Ovary (tissue), 10 donors: ENCODE measurements at places on chromosomes 5 and 9.
A peak's percentile ranks its signal among the peaks of the same experiment; 100 is the strongest.

DNA sequence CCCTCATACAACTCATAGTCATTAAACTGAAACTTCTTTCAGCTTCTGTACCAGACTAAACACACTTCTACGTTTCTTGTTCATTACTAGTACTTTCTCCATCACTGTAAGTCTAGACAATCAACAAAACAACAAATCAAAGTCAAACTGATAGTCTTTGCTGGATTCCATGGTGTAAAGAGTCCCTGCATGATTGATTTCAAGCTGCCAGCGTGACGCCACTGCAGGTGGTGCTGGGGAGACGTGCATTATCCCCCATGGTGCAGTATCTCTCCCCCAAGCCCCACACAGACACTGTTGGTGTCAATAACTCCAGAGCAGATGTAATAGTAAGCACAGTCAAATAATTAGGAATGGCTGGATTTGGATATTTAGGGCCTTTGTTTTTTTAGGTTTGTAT, 10.7 kb upstream of the SLC2A8 start:
- DNase-seq, result no peak

GRCh38 chr5:62585751-62586150, 7.1 kb downstream of the LRRC70 start:
- no peak for DNase-seq

DNA sequence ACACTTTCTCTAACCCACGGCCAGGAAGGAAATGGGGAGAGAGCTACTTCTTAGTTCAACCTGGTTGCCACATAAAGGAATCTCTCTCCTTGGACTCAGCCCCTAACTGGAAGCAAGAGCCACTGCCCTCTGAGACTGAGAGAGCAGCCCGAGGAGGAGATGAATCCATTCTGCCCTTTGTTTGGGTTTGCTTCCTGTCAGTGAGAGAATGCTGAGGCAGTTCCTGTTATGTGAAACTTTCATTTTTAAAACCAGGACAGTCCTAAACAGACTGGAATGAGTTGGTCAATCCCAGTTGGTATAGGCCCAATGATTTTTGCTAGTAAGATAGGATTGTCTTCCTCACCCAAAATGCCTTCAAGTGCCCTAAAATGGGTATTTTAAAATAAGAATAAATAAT, 205.1 kb downstream of the NTRK2 start:
- DNase-seq, result no peak

DNA sequence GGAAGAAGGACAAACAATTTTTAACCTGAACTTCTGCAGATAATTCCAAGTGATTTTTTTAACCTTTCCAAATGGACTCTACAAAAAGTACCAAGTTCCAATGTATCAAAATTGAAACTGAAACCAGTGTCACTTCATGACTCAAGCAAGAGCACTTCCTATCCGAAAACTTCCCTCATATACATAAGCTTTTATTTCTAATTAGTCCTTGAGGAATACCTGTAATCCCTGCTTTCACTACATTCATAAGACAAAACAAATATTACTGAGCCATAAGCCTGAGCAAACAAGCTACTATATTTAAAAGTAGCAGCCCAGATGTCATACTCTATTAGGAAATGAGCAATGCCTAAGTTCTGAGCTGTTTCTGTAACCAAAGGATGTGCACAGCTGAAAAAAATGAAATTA, 224.4 kb downstream of the EBF1 start:
- no peak for DNase-seq

- DNase-seq, result no peak
Measured at GRCh38 chr5:2904956-2905355, 153.5 kb upstream of the IRX2 start.

DNA sequence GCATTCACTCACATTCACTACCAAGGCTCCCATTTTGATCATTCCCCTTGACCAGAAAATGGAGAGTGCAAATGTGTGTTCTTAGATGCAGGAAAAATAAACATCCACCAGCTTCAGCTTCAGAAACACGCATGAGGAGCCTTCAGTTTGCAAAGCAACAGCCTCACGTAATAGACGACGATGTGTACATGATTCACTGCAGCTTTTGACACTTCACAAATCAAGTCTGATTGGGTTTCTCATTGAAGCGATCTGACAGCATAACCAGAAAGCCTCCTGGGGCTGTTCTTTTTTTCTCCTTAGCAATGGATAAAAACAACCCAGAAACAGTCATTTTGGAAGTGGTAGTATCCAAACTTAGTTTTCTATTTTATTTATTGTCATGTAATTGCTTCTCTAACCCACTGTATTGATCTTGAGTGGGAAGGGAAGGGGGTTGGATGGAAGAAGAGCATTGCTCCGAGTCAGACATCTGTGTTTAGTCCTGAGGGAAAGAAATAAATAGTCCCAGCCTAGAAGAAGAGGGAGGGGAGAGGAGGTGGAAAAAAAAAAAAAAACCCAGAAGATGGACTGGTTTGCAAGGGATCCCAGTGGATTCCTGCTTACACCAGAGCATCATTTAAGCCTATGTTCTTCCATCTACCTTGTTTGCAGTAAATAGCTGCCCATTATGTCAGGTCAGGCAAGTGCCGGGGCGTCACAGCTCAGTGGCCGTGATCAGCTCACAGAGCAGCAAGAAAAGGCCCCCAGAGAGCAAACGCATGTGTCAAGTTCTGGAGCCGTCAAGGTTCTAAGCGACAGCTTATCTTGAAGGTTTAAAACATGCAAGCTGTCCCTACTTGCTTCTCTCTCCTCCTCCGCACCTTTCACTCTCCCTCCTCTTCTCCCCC, 190.2 kb upstream of the SNX2 start:
- DNase-seq, result no peak

DNA sequence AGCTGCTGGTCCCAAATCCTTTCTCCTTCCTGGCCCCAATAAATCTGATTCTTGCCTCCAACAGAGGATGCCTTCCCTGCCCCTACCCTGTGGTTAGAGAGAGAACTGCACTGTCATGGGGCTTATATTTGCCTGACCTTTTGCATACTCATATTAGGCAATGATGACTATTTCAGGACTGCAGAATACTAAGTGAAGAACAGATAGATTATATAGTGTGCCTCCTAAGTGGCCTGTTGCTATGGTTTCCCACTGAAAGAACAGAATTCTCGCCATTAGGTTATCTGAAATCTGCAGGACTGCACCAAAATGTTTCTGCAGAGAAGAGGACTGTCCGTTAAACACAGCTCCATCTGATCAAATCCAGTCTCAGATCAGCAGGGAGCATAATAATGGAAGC, 87.3 kb upstream of the CCNG1 start:
- DNase-seq, result no peak

GRCh38 chr9:13705373-13705772, 425.9 kb upstream of the MPDZ start:
- no peak for DNase-seq

DNA sequence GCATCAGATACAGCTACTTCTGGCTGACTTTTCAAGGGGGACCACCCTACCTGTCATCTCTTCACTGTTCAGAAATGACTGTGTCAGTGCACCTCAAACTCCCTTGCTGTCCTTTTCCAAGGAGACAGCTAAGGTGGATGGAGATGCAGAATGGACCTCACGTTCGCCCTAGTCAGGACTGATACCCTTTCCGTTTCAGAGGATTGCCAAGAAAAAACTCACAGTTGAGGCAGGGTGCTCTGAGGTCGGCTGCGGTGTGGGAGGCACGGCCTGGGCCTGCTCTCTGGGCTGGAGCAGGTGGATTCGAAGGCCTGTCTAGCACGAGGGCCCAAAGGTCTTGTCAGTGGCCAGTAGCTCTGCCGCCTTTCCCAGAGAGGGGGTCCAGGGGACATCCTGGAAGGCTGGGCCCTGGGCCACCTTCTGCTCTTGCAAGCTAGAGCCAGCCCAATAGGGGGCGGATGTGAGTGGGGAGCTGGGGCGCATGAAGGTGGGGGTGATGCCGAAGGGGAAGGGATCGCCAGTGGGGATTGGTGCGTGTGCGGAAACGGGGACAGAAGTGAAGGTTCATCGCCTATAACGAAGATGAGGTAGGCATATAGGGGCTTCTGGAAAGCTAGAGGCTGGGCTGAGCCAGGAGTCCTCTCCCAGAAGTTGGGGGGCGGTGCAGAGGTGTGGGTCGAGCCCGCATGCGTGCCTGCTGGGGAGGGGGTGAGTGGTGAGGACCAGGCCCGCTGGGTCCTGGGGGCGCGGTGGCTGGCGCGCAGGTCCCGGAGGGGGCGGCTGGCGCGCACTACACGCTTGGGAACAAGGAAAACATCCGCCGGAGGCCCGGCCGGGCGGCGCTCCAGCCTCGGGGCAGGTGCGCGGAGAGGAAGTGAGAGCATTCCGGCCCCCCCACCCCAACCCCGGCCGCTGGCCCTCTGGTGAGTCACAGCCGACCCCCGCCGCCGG, 2.5 kb upstream of the MSMP start:
- peak; percentile 77 for DNase-seq

- DNase-seq, result no peak
Measured at GRCh38 chr9:137396227-137396626, 26.7 kb downstream of the EXD3 start.

GRCh38 chr9:21320465-21320864, 14.7 kb downstream of the KLHL9 start:
- DNase-seq, result no peak

DNA sequence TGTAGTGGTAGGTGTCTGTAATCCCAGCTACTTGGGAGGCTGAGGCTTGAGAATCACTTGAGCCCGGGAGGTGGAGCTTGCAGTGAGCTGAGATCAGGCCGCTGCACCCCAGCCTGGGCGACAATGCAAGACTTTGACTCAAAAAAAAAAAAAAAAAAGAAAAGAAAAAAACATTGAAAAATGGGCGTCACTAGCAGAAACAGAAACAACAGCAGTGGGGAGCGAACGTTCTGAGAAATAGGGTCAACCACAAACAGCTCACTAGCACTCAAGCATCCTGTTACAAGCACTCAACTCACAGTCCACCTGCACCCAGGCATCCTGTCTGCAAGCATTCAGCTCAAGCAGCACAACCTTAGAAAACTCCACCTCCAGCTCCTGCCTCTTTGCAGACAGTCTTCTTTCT, 17.2 kb downstream of the TRIM14 start:
- DNase-seq, result no peak

- DNase-seq, result no peak
Measured at GRCh38 chr9:128371630-128372117, 500 bp downstream of the URM1 start.

DNA sequence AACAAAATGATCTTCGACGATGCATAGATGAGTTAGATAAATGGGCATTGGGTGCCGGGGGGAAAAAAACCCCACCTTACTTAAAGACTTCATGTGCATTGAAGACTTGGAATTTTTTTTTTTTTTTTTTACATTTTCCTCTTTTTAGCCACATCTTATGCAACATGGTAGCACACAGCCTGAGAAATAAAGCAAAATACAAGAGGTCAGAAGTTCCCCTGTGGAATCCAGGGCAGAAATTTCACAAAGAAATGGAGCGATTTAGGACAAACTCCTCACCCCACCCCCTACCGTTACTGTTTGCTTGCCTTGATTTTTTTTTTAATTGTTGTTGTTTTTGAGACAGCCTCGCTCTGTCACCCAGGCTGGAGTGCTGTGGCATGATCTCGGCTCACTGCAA, 153.2 kb downstream of the GOLPH3 start:
- DNase-seq, result no peak

DNA sequence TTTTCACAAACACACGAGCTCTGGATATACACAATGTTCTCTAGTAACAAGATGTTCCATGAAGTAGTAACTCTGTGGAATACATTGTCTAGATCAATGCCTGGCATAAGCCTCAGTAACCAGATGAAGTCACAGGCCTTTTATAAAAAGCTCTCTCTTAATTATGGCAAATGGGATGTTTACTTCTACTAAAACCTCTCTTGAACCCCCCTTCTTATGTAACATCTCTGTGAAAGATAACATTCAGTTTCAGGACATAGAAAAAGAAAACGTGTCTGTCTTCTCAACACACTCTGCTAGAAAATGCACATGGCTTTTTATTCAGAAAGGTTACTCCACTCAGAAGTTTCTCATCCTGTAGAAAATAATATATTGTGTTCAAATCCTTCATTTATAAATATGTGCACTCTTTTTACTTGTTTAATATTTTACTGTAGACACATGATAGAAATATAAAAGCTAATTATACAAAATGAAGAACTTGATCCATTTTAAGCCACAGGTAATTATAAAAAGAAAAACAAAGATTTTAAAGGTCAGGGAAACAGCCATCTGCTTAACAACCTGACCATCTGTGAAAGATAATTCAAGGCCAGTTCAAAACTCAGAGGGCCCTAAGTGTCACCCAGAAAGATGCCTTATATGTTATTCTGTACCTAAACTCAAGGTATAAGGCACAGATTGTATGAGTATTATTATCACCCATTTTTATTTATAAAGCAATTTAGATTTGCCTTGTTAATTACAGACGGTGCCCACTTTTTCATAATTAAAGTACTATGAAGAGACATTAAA, 812.0 kb downstream of the CDH18 start:
- DNase-seq, result no peak

DNA sequence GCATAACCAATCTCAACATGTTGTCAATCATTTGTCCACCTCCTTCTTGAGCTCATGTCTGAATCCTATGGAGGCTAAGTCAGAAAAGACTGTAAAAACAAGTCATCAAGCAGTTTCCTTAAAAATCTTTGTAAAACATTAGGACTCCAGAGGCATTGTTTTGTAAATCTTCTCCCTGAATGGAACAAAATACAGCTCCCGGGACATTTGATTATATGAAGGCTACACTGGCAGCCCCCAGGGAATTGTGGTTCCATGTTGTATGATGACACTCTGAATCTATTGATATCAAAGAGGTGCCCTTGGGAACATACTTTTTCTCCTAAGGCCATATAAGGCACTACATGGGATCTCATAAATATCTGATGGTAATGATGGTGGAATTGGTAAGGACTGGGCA, 83.2 kb upstream of the NUDT12 start:
- DNase-seq, result no peak

- DNase-seq, result no peak
Measured at GRCh38 chr9:110912419-110913291, 125.6 kb downstream of the LPAR1 start.

- no peak for DNase-seq
Measured at GRCh38 chr9:92506184-92506857, 24.0 kb upstream of the ASPN start.

DNA sequence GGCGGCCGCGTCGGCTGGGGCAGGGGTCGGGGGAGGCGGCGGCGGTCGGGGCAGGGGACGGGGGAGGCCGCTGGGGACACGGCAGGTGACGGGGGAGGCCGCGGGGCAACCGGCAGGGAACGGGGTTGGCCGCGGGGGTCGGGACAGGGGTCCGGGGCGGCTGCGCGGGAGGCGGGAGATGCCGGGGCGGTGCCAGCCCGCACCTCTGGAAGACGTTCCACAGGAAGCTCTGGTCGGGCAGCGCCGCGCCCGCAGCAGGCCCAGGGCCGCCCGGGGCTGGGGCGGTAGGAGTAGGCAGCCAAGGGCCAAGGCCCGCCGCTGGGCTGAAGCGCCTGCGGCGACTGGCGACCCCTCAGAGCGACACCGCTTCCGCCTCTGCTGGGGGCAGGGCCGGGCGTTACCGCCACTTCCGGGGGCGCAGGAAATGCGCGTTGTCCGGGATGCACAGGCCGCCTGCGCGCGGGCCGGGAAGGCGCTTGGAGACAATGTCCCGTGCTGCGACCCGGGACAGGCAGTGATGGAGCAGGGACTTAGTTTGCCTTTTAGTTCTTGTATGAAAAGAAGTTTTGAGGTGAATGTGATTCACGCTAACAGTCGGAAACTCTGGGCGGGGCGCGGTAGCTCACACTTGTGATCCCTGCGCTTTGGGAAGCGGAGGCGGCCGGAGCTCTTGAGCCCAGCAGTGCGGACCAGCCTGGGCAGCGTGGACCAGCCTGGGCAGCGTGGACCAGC, 110.0 kb upstream of the LPCAT1 start:
- DNase-seq, result peak; percentile 82
